H1 (cell line): ENCODE measurements at places on chromosomes 7 and 10. TPM values are rescaled to one million over a fixed set of nuclear protein-coding genes. Genes with fewer than 3 reads are reported as not detected.

DNA sequence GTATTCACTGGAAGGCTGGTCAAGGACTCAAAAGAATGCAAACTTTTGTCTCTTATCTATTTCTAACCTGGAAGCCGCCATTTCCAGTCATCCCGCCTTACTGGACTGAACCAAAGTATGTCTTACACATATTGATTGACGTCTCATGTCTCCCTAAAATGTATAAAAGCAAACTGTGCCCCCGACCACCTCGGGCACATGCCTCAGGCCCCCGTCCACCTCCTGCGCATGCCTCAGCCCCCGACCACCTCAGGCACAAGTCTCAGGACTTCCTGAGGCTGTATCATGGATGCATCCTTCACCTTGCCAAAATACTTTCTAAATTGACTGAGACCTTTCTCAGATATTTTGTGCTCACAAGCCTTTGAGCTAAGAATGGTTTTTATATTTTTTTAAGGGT lies 148.6 kb downstream of the PTPRN2 start:
- no peak for DNase-seq
- H3K36me3 ChIP-seq: no peaks in the 10 kb centered on the region
- no peaks in the 10 kb centered on the region for H3K27me3 ChIP-seq
- no peak overlapping the region for H3K27ac ChIP-seq

GRCh38 chr10:6881987-6882386 lies 301.9 kb upstream of the PRKCQ start:
- H3K4me1 ChIP-seq: peaks cover 7% of the 10 kb centered on the region; the same call in 1 of the 2 replicates
- H3K27ac ChIP-seq: no peak overlapping the region
- no peaks in the 10 kb centered on the region for H3K27me3 ChIP-seq
- no peak overlapping the region for H3K4me3 ChIP-seq
- H3K36me3 ChIP-seq: no peaks in the 10 kb centered on the region

- no peak for DNase-seq
- no peak overlapping the region for H3K27ac ChIP-seq
- no peak overlapping the region for H3K4me3 ChIP-seq
- H3K36me3 ChIP-seq: no peaks in the 10 kb centered on the region; the same call in 1 of the 2 replicates
These were observed 18.9 kb downstream of the SGMS1 start for GRCh38 chr10:50604809-50605208.

GRCh38 chr10:72461085-72461484 lies 106.4 kb upstream of the DNAJB12 start:
- no peaks in the 10 kb centered on the region for H3K4me1 ChIP-seq
- no peaks in the 10 kb centered on the region for H3K27me3 ChIP-seq
- no peak for DNase-seq

DNA sequence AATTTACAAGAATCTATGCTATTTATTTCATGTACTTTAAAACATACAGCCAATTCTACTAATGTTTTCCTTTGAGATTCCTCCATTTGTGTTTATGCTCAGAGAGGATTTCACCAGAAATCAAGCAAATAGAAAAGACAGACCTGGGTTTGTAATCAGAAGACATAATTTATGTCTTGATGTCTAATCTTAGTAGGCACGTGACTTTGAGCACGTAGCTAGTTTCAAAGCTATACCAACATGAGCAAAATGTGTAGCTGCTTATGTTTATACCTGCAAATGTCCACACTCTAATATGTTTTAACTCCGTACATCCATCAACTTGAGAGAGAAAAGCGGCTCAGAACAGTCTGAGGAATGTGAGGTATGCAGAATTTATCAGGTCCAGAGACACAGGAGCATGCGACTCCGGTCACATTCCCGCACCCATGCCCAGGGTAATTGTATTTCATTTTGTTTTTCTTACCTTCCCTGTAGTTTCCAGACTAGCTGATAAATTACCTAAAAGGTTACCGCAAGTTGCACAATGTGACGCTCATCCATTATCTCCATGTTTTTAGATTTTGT lies 40.0 kb downstream of the SVOPL start:
- H3K27me3 ChIP-seq: no peaks in the 10 kb centered on the region
- H3K4me3 ChIP-seq: no peak overlapping the region
- H3K36me3 ChIP-seq: no peaks in the 10 kb centered on the region

DNA sequence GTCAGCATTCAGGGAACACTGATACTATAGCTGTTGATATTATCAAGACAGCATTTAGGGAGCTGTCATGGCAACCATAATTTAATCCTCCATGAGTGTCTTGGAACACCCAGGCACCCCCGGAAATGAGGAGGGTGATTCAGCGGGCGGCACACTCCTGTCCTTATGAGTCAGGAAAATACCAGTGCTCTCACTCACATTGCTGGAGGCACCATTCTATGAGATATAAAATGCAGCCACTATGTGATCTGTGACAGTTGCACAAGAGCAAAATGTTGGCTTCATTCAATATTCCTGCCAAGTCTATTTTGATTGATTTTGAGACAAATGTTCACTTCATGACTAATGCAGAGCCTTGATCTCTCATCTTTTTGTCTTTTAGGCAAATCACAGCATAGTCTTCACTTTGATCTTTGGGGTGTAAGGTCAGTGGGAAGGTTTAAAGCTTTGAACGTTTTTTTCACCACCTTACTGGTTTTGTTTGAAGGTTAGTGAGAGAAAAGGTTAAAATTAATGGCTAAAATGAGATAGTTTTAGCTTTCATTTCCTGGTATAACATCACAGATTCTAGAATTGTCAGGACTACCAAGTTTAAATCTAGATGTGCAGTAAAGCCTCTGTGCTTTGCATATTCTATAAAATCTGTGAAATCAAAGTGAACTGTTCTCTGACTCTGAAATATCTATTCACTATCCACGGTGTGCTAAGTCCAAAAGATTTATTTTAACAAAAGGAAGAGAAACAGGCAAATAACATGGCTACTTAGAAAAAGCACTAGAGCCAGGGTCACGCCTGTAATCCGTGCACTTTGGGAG lies 12.4 kb upstream of the ARHGAP12 start:
- no peaks in the 10 kb centered on the region for H3K27me3 ChIP-seq
- H3K4me1 ChIP-seq: no peaks in the 10 kb centered on the region
- no peak overlapping the region for H3K4me3 ChIP-seq

- no peak for DNase-seq
- H3K27ac ChIP-seq: no peak overlapping the region
- H3K36me3 ChIP-seq: peaks cover 19% of the 10 kb centered on the region
- peaks cover 13% of the 10 kb centered on the region for H3K4me1 ChIP-seq
These were observed 7.2 kb upstream of the CHCHD1 start for GRCh38 chr10:73774637-73775036.

- DNase-seq: no peak
- H3K4me1 ChIP-seq: no peaks in the 10 kb centered on the region
- no peak overlapping the region for H3K4me3 ChIP-seq
- H3K36me3 ChIP-seq: no peaks in the 10 kb centered on the region
- no peaks in the 10 kb centered on the region for H3K27me3 ChIP-seq
These were observed 1247.8 kb downstream of the GATA3 start for GRCh38 chr10:9302140-9302746.

Gene MAT1A
- total RNA-seq: 2.9 and 4.1 TPM in 2 replicates

Gene MMP21
- not detected in 2 replicates for total RNA-seq

Gene FBXO24
- total RNA-seq: 0.35 and 0.59 TPM in 2 replicates

Gene TMEM196
- total RNA-seq: 0.07 and 0.33 TPM in 2 replicates

Gene CFAP58
- 0.71 and 1.1 TPM in 2 replicates for total RNA-seq

Gene GNAT3
- not detected in 2 replicates for total RNA-seq

Gene GALNT17
- total RNA-seq: 44.7 and 47.0 TPM in 2 replicates

Gene SLC26A5
- 0.24 and 0.40 TPM in 2 replicates for total RNA-seq

Gene MKX
- total RNA-seq: 0.92 and 1.3 TPM in 2 replicates
